Stimulated activated CD8-positive, alpha-beta memory T cell treated with anti-CD3 and anti-CD28 coated beads, Interleukin-4, amount 100 ng/mL, for 24 hours (primary cell): ENCODE measurements at places on chromosomes 3 and 15.

DNA sequence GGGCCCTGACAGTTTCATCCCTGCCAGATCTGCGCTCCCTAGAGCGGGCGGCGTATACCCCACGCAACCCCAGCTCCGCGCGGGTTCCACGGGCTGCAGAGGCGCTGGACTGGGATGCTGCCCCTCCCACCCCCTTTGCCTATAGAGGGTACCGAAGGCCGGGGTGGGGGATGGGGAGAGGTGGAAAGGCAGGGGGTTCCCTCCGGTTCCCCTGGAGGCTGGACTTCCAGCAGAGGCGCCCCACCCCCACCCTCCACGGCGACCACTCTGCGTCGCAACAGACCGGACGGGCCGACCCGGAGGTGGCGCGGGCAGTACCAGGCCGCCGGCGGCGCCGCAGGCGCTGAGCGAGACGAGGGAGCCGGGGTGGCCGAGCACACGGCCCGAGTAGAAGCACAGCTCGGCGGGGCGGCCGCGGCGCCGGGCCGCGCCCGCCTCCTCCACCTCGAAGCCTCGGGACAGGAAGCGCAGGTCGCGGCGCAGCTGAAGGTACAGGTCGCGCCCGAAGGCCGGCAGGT lies 995 bp downstream of the ADAMTS17 start:
- no peak for DNase-seq

DNA sequence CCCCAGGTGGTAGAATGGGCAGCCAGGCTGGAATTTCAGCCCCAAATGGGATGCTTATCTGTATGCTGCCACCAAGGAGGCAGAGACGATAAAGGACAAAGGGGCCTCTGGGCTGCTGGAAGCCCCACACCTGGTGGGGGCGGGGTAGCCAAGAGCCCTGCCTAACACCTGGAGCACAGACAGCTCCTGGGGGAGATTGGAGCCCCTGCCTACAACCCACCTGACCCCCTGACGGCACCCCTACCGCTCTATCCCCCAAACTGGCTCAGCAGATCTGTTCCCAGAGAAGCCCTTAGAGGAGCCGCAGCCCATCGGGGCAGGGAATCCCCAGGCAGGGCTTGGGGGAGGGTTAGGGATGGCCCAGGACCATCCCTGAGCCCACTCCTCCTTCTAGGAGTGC lies 15.8 kb upstream of the SEMA3F start:
- DNase-seq, result no peak

GRCh38 chr3:194691481-194692283 lies 6.0 kb downstream of the FAM43A start:
- no peak for DNase-seq

GRCh38 chr3:46440531-46441294 lies 24.0 kb downstream of the LTF start:
- DNase-seq, result no peak

GRCh38 chr3:142013326-142013980 lies 135.9 kb downstream of the TFDP2 start:
- DNase-seq, result no peak

GRCh38 chr3:112670824-112671223 lies 29.9 kb upstream of the CCDC80 start:
- DNase-seq, result no peak

GRCh38 chr3:178663201-178663934 lies 127.1 kb downstream of the KCNMB2 start:
- DNase-seq, result no peak

GRCh38 chr3:114872050-114872449 lies 275.0 kb downstream of the ZBTB20 start:
- no peak for DNase-seq

GRCh38 chr3:133943639-133944141 lies 48.0 kb upstream of the RAB6B start:
- no peak for DNase-seq

- DNase-seq, result no peak
Measured at GRCh38 chr3:13023235-13023970, 49.8 kb downstream of the IQSEC1 start.

DNA sequence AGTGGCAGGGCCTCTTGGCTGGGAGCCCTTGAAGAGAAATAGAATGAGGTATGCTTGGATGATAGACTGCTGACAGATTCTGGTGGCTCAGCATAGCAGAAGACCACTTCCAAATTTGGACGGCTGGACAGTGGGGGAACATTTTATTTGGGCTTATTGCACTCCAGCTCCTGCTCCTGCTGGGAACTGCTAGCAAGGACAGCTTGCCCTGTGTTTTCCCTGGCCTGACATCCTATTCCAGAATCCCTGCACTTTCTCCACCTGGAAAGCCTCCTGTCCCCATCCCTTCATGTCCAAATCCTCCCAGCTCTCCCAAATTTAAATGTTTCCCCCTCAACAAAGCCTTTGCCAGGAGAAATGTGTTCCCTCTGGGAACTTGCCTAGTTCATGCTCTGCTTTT lies 9.8 kb upstream of the COLQ start:
- no peak for DNase-seq

DNA sequence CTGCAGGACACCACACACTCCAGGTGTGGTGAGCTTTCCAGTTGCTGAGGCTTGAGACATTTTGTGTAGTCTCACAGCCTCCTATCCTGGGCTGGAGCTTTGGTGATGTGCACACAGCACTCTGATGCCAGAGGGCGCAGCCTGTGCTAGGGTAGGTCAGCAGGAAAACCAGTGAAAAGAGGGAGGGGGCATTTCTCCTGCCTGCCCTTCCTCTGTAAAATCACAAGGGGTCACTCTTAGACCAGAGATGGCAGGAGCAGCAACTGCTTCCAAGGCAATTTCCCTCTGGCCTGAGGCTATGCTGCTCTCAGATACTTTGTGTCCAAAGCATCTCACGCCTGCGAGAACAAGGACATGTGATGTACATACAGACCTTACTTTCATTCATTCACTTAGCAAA lies 16.5 kb upstream of the MUSTN1 start:
- no peak for DNase-seq

- no peak for DNase-seq
Measured at GRCh38 chr3:123644358-123644757, 59.5 kb upstream of the HACD2 start.

GRCh38 chr3:52866427-52866826 lies 30.9 kb downstream of the STIMATE start:
- no peak for DNase-seq

- DNase-seq, result no peak
Measured at GRCh38 chr3:172617976-172618375, 92.9 kb downstream of the NCEH1 start.

- DNase-seq, result no peak
Measured at GRCh38 chr15:72671525-72671924, 14.5 kb downstream of the HIGD2B start.

DNA sequence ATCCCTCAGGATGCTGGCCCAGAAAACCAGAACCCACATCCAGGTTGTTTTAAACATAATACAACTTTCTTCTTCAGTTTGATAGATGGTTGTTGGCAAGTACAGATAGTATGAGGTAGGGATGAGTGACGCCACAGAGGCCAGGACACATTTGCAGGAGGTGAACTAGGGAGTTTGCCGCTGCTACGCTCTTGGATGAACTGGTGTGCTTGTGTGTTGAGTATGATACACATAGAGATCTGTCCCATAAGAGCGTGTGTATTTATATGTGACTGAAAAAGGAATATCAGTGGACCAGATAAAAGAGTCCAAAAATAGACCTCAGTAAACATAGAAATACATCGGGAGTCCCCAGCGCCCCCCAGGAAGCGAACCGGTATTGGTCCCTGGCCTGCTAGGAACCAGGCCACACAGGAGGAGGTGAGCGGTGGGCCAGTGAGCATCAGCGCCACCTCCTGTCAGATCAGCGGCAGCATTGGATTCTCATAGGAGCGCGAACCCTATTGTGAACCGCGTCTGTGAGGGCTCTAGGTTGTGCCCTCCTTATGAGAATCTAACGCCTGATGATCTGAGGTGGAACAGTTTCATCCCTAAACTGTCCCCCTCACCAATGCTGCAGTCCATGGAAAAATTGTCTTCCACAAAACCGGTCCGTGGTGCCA lies 98.1 kb downstream of the LRRK1 start:
- DNase-seq, result no peak

DNA sequence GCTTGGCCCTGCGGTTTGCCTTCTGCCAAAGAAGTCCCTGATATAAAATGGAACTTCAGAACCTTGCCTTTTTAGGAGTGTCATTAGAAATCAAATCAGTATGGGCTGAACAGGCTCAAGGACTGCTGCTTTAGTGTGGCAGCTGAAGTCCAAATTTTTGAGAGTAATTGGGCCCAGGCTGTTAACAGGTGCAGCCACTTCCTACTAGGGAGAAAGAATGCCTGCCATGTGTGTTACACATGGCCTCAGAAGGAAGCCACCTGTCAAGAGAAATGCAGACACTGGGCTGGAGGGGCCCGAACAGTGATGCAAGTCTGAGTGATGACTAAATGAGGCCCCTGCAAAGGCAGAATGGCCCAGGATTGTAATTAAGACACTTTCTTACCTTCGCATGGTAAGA lies 786.7 kb upstream of the CFAP20DC start:
- DNase-seq, result no peak

DNA sequence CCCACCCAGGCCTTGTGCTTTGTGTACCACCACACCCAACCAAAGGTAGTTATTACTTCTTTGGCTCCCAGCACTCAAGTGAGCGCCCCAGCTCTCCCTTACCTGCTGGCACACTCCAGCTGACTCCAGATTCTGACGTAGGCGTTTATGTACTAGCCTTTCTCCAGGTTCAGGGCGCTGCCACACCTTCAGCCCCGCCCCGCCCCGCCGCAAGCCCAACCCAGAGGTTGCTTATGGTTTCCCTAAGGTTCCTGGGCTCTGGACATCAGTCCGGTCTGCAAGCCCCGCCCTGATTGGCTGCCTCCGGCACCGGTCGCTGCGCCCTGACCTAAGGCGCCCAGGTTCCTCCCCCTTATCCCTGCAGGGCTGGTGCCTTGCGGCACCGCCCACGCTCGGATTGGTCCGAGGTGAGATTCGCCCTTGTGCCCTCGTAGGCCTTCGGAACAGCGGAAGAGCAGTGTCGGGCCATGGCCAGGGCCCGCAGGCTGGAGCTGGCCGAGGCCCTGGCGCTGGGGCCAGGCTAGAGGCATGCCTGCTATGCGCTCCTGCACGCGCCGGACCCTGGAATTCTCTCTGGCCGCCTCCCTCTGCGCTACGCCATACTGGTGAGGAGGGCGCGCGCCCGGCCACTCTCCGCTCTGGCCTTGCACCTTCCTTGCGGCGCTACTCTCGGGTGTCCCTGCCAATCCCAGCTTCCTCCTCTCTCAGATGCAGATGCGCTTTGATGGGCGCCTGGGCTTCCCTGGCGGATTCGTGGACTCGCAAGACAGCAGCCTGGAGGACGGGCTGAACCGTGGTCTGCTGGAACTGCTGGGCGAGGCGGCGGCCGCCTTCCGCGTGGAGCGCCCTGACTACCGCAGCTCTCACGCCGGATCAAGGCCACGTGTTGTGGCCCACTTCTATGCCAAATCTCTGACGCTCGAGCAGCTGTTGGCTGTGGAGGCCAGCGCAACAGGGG lies 19.8 kb upstream of the NUDT16 start:
- no peak for DNase-seq

DNA sequence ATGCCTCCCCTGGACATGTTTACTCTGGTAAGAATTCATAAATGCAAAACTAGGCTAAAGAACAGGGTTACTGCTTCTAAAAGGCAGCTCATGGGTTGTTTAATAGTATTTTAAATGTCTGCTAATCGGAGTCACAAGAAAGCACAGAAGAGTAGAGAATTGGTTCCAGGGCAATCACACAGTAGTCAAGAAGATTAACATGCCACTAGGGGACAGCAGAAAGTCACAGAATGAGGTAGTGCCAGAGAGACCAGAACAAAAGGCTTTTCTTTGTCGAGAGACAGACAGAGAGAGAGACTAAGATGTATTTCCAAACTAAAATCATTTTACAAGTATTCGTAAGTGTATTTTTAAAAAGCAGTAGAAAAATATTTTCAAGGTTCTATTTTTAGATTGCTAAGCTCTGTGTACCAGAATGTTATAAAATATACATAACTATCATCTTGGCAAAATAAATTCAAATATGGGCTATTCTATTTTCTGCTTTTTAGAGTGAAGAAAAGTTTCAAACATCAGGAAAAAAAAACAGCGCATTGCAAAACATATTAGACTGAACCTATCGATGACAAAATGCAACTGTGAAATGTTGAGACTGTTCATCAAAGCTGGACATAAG lies 78.3 kb upstream of the CDIN1 start:
- DNase-seq, result no peak

DNA sequence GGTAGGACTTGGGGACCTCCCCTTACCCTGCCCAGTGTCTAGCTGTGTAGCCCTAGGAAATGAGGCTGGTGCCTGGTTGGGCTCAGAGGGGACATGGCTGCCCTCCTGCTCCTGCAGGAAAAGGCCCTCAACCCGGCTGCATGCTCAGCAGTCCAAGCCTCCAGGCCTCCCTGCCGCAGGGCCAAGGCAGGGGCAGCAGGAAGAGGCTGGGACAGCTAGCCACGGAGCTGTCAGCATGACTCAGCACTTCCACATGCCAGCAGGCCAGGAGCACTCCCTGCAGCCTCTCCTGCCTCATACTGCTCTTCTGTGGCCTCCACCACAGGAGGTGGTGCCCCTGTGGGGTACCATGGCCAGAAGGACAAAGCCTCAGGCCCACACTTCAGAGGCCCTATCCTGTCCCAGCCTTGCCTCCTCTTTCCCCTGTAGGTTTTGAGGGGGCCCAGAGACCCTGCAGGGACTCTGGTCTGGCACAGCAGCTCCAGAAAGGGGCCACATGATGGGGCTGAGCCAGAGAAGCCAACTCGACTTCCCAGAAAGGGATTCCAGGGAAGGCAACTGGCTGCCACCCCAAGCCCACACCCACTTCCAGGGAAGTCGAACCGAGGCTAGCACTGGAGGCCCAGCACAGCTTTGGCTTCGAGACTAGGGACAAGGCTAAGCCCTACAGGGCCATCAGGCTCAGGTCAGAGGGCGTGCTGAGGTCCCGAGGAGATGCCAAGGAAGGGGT lies 19.5 kb downstream of the TKT start:
- no peak for DNase-seq

DNA sequence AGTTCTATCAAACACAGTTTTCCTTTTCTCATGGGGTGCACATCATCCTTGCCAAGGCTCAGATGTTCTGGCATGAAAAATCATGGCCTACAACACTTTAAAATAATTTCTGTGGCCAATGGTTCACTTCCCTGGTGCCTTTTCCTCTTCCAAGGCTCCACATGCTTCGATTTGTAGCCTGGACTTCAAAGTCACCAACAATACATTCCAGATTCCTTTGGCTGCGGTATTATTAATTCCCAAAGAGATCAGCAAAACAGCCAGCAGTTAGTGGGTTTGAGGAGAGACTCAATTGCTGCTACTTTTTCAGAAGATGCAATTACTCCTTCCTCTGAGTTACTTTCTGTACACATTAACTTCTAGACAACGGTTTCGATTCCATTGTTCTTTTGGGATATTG lies 80.3 kb upstream of the CCDC80 start:
- no peak for DNase-seq
